Mesothelial cell of epicardium (in vitro differentiated cells): ENCODE measurements at places on chromosomes 5 and 9. TPM values are rescaled to one million over a fixed set of nuclear protein-coding genes. Genes with fewer than 3 reads are reported as not detected.
A peak's percentile ranks its signal among the peaks of the same experiment; 100 is the strongest.

LCP2 gene
- total RNA-seq, result not detected in 3 replicates

GRCh38 chr5:129177451-129177850, 82.9 kb downstream of the ISOC1 start:
- H3K27me3 ChIP-seq, result no peaks in the 10 kb centered on the region
- H3K4me1 ChIP-seq, result peaks cover 5% of the 10 kb centered on the region
- H3K4me3 ChIP-seq, result no peak overlapping the region

GRCh38 chr9:75891771-75892215, 1.3 kb downstream of the PCSK5 start:
- peak overlapping the region; percentile 70 for H3K27ac ChIP-seq
- peak; percentile 51 for DNase-seq
- no peaks in the 10 kb centered on the region for H3K36me3 ChIP-seq
- peaks cover 31% of the 10 kb centered on the region for H3K27me3 ChIP-seq
- H3K4me1 ChIP-seq, result peaks cover 57% of the 10 kb centered on the region

GRCh38 chr9:118023644-118024043, 319.4 kb downstream of the TLR4 start:
- H3K4me1 ChIP-seq, result no peaks in the 10 kb centered on the region
- H3K27ac ChIP-seq, result no peak overlapping the region
- DNase-seq, result no peak
- no peaks in the 10 kb centered on the region for H3K36me3 ChIP-seq
- H3K4me3 ChIP-seq, result no peak overlapping the region

DNA sequence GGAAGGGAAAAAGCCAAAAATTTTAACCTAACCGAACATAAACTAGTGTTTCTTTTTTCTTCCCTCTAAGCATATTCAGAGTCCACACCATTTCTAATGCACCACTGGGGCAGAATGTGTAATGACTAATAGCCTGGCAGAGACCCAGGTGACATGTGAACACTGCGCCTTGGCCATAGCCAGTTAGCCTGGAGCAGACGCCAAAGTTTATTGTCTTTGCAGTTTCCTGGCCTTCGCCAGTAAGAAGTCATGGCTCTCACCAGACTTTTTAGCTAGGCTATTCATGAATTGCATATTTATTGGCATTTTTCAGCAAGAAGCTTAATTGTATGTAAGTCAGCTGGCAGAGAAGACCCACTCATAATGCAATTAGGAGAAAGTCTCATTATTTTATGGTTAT, 182.8 kb upstream of the SLC27A6 start:
- H3K27me3 ChIP-seq, result no peaks in the 10 kb centered on the region
- no peak overlapping the region for H3K4me3 ChIP-seq
- peaks cover 8% of the 10 kb centered on the region for H3K4me1 ChIP-seq
- no peak for DNase-seq
- no peaks in the 10 kb centered on the region for H3K36me3 ChIP-seq

ZFP37 gene
- 8.2 to 9.3 TPM (median 8.9 TPM) in 3 replicates for total RNA-seq

GAPT gene
- 1.3 to 2.0 TPM (median 1.6 TPM) in 3 replicates for total RNA-seq

- H3K4me3 ChIP-seq, result no peak overlapping the region
- no peaks in the 10 kb centered on the region for H3K36me3 ChIP-seq
- H3K4me1 ChIP-seq, result no peaks in the 10 kb centered on the region
- no peak for DNase-seq
- H3K27me3 ChIP-seq, result no peaks in the 10 kb centered on the region
These were observed 446.2 kb upstream of the RIOK2 start for GRCh38 chr5:97629276-97629675.

TYRP1 gene
- 0.42 to 1.0 TPM (median 0.64 TPM) in 3 replicates for total RNA-seq

NEURL1B gene
- total RNA-seq, result 10.9 to 11.8 TPM (median 11.7 TPM) in 3 replicates

TAF11L12 gene
- not detected in 3 replicates for total RNA-seq

LRRC70 gene
- total RNA-seq, result 0.89 to 1.7 TPM (median 1.1 TPM) in 3 replicates

GRCh38 chr9:107260437-107261081, 22.5 kb upstream of the RAD23B start:
- no peaks in the 10 kb centered on the region for H3K27me3 ChIP-seq
- no peaks in the 10 kb centered on the region for H3K36me3 ChIP-seq
- DNase-seq, result no peak
- H3K4me3 ChIP-seq, result no peak overlapping the region

DNA sequence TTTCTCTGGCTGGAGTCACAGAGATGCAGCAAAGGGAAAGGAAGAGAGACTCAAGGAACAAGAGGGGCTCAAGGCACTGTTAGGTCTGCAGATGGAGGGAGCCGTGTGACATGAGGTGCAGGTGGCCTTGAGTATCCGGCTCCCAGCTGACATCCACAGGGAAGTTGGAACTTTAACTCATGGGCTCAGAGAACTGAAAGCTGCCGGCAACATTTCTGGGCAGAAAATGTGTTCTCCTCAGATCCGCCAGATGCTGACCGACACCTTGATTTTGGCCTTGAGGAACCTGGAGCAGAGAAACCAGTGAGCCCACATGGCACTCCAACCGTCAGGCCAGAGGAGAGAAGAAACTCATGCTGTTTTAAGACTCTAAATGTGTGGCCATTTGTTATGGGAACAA, 258.1 kb upstream of the IRX2 start:
- peaks cover 3% of the 10 kb centered on the region for H3K27me3 ChIP-seq
- H3K36me3 ChIP-seq, result no peaks in the 10 kb centered on the region
- H3K27ac ChIP-seq, result no peak overlapping the region
- DNase-seq, result no peak
- peaks cover 11% of the 10 kb centered on the region for H3K4me1 ChIP-seq
- H3K4me3 ChIP-seq, result no peak overlapping the region

CORO2A gene
- 5.9 to 6.3 TPM (median 5.9 TPM) in 3 replicates for total RNA-seq

DNA sequence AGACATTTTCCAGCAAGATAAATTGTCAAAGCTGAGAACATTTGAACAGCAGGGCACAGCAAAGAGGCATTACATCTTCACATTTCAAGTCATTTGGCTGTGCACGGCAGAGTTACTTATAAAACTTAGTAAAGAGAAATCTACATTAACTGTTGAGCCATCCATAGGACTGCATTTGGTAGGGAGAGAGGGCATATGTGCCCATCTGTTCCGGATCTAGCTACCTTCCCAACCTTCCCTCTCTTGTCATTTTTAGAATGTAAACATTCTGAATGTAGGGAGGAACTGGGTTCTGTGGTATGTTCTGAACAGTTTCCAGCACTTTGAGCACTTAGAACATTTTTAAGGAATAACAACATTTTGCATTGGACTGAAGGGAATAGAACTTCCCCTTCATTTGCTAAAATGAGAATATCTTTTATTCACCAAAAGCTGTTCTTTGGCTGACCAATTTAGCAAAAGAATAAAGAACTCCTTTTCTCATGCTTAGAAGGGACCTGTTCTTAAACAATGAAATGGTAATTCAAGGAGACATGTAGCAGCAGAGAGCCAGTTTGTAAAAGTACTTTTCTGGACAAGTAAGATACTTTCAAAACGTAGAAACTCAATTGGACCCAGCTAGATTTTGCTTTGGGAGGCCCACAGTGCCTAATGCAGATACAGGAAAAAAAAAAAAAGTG, 104.4 kb downstream of the CETN3 start:
- no peaks in the 10 kb centered on the region for H3K36me3 ChIP-seq
- no peak overlapping the region for H3K4me3 ChIP-seq
- no peak for DNase-seq
- peaks cover 16% of the 10 kb centered on the region for H3K4me1 ChIP-seq
- no peaks in the 10 kb centered on the region for H3K27me3 ChIP-seq

DNA sequence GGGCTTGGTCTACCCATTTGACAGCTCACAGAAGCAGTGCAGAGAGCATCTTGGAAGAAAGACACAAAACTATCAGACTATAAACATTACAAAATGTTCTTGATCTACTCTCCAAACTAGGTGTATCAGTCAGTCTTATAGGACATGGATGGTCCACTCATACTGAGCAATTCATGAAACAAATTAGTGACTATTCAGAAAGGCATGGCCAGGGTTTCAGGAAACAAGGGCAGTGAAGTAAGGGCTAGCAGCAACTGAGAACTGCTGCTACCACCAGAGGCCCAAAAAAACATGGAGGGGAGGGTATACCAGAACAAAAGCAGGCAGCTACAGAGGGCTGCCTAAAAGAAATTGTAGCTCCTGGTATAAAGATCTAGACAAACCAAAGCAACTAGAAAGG, 287.0 kb downstream of the PIK3R1 start:
- no peak for DNase-seq
- peaks cover 40% of the 10 kb centered on the region for H3K4me1 ChIP-seq
- H3K36me3 ChIP-seq, result peaks cover 13% of the 10 kb centered on the region
- no peaks in the 10 kb centered on the region for H3K27me3 ChIP-seq
- H3K27ac ChIP-seq, result no peak overlapping the region
